ENCODE measurements at places on chromosomes 7 and 10.
A peak's percentile ranks its signal among the peaks of the same experiment; 100 is the strongest.

- DNase-seq: peak; percentile 48
These were observed 701 bp downstream of the STK17A start for GRCh38 chr7:43583424-43584194.

DNA sequence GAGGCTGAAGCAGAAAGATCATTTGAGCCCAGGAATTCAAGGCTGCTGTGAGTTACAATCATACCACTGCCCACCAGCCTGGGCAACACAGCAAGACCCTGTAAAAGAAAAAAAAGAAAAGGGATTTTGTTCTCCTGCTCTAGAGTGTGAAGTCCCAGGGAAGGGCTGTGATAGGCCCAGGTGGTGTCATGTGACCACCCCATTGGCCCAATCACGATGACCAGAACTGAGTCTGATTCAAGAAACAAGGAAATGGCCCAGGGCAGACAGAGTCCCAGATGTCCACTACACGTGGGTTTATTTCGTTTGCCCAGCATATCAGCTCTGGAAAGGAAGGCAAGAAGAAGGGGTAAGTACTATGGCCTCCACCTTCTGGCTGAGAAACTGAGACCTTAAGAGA is 81.3 kb upstream of the CUX1 start:
- no peak for DNase-seq

- DNase-seq: no peak
These were observed 608.7 kb downstream of the DNAJB9 start for GRCh38 chr7:109178342-109178741.

- no peak for DNase-seq
These were observed 32.6 kb downstream of the GRID1 start for GRCh38 chr10:86333826-86334487.

GRCh38 chr7:107167483-107168232 is 1.1 kb upstream of the HBP1 start:
- DNase-seq: peak; percentile 71

DNA sequence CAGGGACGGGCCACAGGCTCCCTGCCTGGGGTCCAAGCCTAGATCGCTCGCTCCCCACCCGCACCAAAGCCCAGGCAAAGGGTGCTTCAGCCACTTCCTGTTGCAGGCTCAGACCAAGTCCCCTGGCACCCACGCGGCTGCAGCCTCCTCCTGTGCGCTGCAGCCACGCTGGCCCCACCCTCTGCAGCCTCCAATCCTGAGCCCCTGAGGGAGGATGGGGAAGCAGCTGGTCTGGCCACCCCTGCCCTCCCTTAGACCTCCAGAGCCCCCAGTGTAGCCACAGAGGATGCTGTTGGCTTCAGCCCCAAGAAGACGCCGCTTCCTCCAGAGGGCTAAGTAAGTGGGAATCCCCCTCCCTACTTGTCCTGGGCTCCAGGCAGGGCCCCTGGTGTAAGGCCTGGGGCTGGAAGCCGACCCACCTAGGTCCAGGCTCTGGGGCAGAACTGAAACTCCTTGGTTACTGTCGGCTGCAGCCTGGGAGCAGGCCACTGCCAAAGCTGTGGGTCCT is 9.4 kb downstream of the LIMK1 start:
- no peak for DNase-seq

- no peak for DNase-seq
These were observed 60.4 kb upstream of the KCNIP2 start for GRCh38 chr10:101903827-101904550.

DNA sequence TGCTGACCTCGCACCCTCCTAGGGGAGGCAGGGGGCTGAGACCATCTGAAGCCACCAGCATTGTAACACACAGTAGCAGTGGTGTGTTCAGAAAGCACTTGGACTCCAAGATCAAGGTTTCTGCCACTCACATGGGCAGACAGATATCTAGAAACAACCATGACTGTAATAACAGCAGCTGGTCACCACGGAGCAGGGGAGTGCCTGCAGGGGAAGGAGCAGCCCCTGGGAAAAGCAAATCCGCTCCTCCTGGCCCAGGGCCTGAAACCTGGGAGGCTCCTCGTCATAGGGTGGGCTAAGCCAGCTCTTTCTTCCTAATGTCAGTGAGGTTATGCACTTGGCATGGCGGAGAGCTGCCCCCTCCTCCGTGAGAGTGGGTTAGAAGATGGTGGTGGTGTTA is 118.4 kb upstream of the INSYN2A start:
- no peak for DNase-seq

DNA sequence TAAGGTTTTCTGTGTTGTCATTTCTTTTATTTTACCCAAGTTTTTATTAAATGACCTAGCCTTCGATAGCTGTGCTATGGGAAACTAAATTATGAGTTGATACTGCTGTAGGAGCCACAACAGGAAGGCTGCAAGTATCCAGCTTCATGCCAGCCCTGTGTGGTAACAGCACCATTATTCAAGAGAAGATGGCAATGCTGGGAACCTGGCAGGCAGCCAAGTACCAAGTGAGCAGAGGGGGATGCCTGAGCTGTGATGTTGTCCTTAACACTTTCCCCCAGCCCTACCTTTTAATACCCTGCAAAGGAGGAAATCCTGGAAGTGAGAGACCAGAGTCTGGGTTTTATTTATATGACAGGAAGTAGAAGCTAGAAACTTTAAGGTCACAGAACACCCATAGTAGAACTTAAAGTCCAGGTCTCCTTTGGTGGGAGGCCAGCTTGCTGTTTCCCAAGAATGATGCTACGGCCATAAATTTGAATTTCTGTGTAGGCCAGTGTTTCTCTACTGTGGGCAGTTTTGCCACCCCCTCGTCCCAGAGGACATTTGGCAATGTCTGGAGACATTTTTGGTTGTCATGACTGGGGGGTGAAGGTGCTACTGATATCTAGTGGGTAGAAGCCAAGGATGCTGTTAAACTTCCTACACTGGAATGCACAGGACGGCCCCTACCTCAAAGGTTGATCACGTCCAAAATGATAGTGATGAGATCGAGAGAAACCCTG is 9.2 kb upstream of the ATXN7L1 start:
- peak; percentile 26 for DNase-seq

All from HT1080 (cell line).